NB4 (cell line): ENCODE measurements at places on chromosomes 4 and X.

DNA sequence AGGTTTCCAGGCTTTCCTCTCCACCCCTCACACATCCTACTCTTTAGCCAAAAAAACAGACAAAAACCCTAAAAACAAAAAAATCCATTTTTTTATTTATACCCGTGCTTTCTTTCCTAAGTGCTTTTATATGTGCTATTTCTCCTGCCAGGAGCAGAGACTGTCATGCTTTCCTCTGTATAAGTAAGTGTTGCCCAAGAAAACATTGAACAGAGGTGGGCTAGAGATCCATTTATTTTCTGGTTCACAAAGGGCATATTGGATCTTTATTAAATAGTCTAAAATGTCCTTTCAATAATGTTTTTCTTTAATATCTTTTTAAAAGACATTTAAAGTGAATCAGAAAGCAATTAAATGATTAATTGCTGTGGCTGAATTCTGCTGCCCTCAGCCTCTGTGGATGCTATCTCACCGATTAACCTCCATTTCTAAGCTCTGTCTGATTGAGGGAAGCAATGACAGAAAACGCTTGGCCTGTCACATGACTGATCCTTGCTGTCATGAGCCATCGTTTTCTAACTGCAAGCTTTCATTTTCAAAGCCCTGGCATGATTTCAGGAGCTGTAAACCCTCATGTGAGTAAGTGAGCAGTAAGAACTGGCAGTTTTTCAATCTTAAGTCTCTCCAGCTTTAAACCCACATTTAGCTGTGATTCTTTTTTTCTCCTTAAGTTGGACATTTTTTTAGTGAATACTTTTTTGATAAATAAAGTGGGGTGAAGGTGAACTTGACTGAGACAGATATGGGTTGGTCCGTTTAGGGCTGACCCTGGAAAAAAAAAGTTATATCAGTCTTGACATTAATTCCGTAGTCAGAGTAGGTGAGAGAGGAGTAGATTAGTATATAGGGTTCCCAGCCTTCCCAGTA is 180.7 kb upstream of the PGRMC2 start:
- no peak for DNase-seq

GRCh38 chrX:57752866-57753265 is 72.8 kb upstream of the NLRP2B start:
- peak; percentile 1 for DNase-seq

DNA sequence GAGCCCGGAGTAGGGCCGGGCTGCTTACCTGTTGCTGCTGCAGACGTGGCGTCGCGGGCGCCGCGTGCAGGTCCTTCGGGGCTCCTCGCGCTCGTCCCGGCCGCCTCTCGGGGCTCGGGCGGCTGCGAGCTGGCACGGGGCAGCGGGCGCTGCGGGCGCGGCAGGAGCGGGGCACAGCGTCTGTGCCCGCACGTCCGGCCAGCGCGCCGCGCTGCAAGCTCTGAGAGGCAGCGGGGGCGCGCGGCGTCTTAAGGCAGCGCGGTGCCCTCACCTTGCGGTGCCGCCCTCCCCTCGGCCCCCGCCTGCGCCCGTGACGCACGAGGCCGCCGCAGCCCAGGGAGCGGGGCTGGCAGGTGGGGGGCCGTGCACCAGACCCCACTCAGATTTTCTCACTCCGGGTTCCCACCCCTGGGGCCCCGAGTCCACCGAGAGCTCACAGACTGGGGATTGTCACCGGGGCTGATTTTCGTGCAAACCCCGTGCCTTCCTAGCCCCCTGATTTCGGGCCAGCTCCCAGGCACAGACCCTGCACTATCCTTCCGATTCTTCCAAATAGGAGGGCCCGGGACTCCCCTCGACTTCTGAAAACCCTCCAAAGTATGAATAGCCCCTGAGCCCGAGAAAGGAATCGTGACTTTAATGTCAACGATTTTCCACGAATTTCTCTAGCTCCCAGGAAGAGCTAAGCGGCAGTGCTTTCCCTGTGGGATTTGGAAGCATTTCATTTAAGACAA is at the start of gene GPR101:
GPR101 (minus strand) TSS at position 222 of the 734 bp plus-strand sequence. CDS start 2,321 bp downstream, outside the sequence.
- DNase-seq = no peak

GRCh38 chrX:101617211-101618191 is at the start of gene ARMCX6:
TSS of gene ARMCX6 (minus strand) at chrX:101618000. CDS start at chrX:101616620, 1,380 bp downstream.
- peak; percentile 19 for DNase-seq

- no peak for DNase-seq
These were observed 154.9 kb upstream of the BMP3 start for GRCh38 chr4:80875642-80876041.

DNA sequence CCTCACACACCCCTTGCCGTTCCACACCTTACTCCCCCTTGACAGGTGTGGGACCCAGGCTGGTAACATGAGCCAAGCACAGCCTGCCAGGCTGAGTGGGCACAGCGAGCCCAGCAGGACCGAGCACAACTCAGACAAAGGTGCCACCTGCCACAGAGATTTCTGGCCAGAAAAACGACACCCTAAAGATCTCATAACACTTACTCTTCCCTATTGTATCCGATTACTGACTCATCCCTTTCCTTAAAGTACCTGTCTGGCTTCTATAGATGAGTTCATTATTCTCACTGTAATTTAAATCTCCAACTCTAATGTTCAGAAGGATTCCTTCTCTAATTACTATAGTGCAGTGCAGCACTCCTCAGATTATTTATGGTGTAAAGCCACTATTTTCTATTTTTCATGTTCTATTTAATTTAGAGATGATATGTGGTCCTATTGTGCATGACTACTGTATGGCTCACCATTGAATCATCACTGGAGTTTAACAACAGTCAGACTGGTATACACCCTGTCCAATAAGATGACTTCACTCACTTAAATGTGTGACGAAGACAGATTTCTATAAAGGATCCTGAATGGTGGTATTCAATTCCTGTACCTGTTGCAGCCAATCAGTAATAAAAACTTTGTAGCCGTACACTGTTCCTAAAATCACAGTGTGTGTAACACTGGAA is 7.6 kb upstream of the SYTL5 start:
- DNase-seq = no peak

GRCh38 chr4:3700736-3701135 is 65.4 kb upstream of the ADRA2C start:
- DNase-seq = no peak

DNA sequence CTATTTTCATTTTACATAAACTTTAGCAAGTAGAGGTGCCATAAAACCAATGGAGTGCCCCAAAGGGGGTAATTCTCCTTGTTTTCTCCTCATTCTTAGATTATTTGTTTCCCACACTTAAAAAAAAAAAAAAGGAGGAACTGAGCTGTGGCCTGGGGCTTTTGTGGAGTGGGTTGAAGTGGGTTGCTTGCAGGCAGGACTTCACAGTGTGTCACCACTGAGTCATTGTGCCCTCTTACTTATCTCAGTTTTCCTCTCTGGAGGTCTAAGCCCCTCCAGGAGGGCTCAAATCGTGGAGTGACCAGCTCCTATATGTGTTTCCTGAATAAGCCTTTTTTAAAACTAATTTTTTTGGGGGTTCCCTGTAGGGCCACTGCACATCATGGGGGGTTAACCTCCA is 69.0 kb downstream of the SLC16A2 start:
- DNase-seq = peak; percentile 32

- no peak for DNase-seq
These were observed 11.0 kb upstream of the FGG start for GRCh38 chr4:154623436-154623835.
